ENCODE measurements at places on chromosomes 13 and 19.

GRCh38 chr19:4431296-4431695 is 26.3 kb downstream of the UBXN6 start:
- no peak for DNase-seq

DNA sequence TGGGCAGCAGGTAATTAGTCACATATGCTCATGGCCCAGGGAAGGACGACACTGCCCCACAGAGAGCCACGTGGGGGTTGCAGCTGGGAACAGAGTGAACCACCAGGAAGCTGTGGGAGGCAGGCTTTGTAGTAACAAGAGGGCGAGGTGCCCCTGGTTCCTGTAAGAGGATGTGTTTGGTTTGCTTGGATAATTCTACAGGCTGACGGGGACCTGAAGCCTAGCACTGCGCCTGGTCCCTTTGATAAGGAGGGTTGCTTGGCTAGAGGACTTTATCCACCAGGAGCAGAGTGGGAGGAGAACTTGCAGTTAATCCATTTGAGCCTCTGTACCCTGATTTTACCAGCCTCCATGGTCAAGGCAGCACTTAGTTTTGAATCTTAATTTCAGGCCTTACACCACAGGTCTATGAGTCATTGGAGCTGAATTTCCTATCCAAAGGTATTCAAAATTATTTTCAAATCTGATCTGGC is 67.4 kb upstream of the CLDN10 start:
- DNase-seq: no peak

DNA sequence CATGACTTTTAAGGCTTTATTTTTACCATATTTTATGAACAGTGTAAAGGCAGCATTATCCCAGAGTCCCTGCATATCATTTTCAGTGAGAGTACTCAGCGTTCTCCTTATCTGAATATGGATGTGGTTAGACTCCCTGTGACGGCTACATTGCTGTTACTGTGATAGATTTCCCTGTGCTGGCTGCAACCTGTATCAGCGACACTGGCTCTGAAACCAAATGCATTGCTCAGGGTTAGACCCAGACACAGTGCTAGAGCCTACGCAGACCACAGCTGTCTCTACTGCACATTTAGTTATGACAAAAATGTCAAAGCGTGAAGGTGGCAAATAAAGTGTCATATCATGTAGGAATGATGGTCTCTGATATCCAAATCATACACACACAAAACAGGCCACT is 138.0 kb downstream of the ENOX1 start:
- DNase-seq: no peak

DNA sequence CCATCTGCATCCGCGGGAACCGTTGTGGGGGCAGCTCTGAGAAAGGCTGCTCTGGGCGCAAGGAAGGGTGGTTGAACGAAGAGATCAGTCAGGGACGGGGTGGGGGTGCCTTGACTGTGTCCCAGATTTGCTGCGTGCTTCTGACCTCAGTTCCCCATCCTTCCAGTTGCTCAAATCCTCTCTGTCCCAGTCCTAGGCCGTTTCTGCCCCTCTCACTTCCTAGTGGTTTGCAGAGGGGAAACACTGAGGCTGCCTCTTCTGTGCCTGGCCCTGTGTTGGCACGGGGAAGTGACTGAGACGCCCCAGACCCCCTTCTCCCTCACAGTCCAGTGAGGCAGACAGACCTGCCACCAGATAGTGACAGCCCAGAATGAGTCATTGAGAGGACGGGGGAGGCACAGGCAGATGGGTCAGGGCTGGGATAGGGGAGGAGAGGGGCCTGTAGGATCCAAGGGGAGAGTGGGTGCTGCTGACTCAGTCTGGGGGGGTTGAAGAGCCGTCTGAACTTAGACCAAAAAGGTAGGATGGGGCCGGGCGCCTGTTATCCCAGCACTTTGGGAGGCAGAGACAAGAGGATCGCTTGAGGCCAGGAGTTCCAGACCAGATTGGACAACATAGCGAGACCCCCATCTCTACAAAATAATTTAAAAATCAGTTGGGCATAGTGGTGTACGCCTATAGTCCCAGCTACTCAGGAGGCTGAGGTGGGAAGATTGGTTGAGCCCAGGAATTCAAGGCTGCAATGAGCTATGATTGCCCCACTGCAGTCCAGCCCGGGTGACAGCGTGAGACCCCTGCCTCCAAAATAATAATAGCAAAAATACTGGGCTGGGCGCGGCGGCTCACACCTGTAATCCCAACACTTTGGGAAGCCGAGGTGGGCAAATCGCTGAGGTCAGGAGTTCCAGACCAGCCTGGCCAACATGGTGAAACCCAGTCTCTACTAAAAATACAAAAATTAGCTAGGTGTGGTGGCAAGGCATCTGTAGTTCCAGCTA is 26.5 kb downstream of the NUMBL start:
- no peak for DNase-seq

- DNase-seq: no peak
Observed at GRCh38 chr13:99125326-99125915, 75.2 kb upstream of the UBAC2 start.

GRCh38 chr19:52735734-52736133 is 890 bp upstream of the ZNF611 start:
- DNase-seq: no peak

DNA sequence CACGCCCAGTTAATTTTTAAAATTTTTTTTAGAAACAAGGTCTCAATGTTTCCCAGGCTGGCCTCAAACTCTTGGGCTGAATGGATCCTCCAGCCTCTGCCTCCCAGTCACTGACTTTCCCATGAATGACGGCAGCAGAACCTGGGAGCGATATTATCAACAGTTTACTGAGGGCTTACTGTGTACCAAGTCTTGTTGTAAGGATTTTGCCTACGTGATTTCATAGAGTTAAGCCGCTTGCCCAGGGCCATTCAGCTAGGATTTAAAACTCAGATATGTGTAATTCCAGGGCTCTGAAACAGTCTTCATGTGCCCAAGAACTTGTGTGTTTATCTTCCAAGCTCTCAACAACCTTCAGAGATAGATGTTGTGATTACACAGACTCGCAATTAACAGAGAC is 6.0 kb upstream of the KXD1 start:
- DNase-seq: no peak

DNA sequence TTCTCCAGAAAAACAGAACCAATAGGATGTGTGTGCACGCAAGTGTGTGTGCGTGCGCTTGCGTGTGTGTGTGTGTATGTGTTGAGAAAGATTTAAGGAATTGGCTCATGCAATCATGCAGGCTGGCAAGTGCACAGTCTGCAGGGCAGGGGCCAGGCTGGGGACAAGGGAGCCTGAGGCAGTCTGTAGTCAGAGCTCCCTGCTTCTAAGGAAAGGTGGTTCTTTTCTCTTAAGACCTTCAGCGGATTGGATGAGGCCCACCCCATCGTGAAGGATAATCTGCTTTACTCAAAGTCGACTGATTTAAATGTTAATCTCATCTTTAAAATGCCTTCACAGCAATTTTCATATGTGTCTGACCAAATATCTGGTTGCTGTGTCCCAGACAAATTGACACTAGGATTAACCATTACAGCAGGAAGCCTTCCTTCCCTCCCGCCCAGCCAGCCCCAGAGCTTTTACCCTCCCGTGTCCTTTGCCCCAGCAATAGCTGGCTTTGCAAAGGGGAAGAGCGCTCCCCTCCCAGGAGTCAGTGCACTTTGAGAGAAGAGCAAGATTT is 15.0 kb upstream of the NAXD start:
- DNase-seq: no peak

GRCh38 chr13:34611671-34612070 is 330.4 kb upstream of the NBEA start:
- DNase-seq: no peak

GRCh38 chr19:1266129-1266915 is 2.8 kb upstream of the CIRBP start:
- peak; percentile 39 for DNase-seq

DNA sequence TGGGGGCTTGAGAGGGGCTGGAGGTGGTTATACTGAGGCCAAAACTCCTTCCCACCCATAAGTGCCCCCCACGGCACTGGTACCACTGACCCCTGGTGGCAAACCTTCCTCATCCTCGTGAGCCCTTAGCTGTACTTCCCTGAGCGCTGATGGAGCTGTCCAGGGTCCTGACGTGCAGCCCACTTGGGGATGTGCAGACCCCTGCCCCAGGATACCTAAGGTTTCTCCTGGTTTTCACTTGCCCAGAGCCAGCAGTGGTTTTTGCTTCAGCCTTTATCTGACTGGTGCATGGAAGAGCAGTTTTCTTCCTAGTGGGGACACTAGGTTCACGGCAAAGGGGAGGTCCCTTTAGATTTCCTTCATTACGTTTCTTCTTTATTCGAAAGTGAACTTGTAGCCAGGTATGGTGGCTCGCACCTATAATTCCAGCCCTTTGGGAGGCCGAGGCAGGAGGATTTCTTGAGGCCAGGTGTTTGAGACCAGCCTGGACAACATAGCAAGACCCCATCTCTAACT is 28.7 kb upstream of the KCTD15 start:
- no peak for DNase-seq

- no peak for DNase-seq
Observed at GRCh38 chr13:73610799-73611592, 523.2 kb downstream of the KLF12 start.

GRCh38 chr13:32086791-32087441 is 55.3 kb downstream of the FRY start:
- no peak for DNase-seq

DNA sequence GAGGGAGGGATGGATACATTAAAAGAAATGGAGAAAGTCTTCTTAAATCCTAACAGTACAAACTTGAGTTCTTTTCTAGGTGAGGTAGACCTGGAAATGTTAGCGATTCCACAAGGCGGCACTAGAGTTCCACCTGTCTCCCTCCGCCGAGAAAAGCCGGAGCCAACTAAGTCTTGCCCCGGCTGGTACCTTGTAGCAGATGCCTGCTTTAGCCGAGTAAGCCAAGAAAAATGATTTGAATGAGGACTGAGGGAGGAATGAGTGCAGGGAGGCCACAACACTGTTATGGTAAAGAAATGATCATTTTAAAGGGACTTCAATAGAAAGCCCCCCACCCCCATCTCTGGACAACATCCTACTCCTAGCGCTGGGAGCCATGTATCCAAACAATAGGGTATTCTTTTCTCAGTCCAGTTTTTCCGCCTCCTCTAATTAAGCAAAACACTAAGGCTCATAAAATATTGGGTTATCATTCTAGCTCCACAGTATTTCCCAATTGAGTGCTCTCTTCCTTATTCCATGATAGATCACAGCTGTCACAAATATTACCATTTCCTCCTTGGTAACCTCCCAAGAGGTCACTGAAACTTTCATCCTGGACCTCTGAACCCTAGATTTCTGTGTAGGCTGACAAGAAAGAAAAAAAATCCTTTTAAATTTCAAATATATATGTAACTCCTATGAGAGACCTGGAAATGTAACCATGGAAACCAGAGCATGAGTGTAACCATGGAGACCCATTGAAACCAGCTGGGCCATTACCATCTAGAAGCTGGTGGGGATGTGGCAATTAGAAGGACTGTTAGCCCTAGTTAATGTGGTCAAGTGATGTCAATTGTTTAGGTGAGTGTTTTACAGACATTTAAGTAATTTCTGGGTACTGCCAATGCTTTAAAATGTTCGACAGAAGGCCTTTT is 58.3 kb downstream of the GPALPP1 start:
- DNase-seq: peak; percentile 3

- no peak for DNase-seq
Observed at GRCh38 chr13:23514076-23514475, 56.1 kb upstream of the TNFRSF19 start.

DNA sequence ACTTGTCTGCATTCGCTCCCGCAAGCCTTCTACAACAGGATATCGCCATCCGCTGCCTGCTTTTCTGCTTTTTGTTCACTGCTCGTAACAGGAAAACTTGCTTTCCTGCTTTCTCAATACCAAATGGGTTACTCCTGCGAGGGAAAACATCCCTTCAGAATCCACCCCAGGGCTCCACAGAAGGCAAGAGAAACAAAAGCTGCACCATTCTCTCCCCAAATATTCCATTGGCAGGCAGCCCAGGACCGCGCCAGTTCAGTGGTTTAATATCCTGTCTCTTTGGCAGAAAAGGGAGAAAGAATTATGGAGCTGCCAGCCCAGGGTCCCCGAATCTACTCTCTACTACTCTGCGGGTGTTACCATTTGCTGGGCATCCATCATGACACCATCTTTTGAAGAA is 84.7 kb upstream of the DOCK9 start:
- DNase-seq: no peak

GRCh38 chr13:68304286-68304893 is 1074.3 kb upstream of the PCDH9 start:
- no peak for DNase-seq

DNA sequence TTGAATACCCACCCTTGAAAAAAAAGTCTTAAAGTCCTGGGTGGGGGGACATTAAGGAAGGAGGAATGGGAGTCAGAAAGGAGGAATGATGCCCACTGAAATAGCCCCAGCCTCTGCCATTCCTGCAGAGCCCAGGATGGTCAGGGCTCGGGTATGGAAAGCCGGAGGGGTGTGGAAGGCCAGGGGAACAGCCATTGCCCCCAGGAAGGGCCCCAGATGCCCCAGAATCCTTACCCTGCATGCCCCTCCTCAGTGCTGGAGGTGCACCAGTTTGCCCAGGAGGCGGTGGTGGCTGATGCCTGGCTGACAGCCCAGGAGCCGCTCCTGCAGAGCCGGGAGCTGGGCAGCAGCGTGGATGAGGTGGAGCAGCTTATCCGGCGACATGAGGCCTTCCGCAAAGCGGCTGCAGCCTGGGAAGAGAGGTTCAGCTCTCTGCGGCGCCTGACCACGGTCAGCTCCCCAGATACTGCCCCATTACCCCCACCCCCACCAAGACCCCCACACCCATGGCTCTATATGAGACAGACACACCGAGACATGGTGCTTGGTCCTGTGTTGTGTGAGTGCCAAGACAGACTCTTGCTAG is 10.7 kb upstream of the SHKBP1 start:
- DNase-seq: no peak

GRCh38 chr19:33941133-33941532 is 144.5 kb downstream of the KCTD15 start:
- DNase-seq: no peak

DNA sequence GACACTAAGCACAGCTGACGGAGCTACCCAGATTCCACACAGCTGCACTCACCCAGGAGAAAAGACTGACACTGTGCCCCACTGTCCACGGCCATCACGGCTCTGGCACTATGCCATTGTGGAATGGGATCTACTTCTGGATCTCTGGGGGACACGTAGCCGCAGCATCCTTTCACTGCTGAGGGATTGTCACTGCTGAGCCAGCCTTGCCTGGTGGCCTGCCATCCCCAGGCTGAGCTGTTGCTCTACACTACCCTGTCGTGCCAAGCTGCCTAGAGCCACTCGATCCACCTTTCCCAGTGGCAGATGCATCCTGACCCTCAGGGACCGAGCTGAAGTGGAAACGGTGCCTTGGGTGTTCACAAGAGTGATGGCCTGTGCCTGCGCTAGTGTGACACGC is 5.0 kb upstream of the LILRB5 start:
- no peak for DNase-seq

- no peak for DNase-seq
Observed at GRCh38 chr13:70253411-70253810, 145.2 kb upstream of the KLHL1 start.

DNA sequence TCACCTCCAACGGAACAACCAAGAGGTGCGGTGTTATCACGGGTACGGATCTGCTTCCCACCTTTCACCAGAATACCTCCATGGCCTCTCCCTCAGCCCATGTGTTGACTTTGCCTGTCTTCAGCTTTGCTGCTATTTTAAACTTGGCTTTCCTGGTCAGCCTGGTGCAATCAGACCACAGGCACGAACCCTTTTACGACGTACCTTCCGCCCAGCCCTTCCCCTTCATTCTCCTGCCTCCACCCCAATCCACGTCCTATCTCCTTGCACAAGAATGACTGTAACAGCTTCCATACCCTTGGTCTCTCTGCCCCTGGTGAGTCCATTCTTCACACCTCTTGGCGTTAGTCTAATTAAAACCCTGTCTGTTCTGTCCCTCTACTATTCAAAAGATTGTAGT is 431.7 kb downstream of the EFNB2 start:
- no peak for DNase-seq

- DNase-seq: no peak
Observed at GRCh38 chr13:44402899-44403445, 29.3 kb downstream of the SERP2 start.

Measured in NCI-H1436 treated with DMSO at 0.1 percent for 48 hours (cell line).